ENCODE measurements at places on chromosomes 1 and 21.

- no peak for DNase-seq
Measured at GRCh38 chr1:22471078-22471477, 19.4 kb downstream of the ZBTB40 start.

GRCh38 chr1:233496993-233497392, 116.9 kb upstream of the KCNK1 start:
- no peak for DNase-seq

DNA sequence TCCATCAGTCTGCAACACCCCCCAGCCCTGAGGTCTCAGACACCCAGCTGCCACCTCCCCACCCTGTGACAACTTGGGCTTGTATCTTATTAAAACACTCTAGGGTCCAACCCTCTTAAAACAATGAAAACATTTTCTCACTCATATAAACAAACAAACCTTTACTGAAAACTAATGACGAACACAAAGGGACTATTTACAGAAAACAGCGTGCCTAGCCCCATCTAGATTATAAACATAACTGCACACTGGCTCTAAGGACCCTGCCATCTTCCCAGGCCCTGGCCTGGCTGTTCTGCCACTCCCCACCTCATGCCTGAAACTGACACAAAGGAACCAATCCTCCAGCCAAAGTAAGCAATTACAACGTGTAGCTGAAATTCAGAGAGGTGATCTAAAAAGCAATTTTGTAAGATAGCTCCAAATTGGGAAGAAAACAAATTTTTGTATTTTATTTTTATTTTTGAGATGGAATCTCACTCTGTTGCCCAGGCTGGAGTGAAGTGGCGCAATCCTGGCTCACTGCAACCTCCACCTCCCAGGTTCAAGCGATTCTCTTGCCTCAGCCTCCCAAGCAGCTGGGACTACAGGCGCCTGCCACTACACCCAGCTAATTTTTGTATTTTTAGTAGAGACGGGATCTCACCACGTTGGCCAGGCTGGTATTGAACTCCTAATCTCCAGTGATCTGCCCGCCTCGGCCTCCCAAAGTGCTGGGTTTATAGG, 40.9 kb downstream of the CAPZB start:
- no peak for DNase-seq

DNA sequence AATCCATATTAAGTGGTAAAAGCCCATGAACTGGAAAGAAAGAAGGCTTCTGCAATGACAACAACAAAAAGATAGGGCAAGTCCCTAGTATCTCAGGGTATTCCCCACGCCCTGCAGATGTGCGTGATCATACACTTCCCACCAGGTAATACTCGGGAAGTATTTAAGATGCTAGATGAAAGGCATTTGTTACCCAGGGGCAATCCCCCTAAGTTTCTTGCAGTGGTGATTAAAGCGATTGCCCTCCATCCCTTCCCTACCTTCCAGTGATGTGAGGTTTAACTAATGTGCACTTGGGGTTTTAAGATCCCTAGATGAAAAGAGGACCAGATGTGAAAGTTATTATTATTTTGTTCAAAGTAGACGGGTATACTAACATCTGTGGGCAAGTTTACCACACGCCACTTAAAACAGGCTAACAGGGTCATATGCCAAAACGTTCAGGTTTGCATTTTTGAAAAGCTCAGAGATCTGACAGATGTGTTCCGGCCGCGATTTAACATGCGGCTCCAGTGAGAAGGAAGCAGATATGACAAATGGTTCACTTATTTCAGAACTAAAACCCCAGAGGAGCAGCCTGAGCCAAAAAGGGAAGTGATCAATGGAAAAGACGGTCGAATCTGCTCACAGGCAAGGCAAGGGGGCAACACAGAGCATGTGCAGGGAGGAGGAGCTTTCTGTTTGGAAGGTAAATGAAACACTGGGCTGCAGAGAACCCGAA, 17.4 kb downstream of the TIAM1 start:
- no peak for DNase-seq

DNA sequence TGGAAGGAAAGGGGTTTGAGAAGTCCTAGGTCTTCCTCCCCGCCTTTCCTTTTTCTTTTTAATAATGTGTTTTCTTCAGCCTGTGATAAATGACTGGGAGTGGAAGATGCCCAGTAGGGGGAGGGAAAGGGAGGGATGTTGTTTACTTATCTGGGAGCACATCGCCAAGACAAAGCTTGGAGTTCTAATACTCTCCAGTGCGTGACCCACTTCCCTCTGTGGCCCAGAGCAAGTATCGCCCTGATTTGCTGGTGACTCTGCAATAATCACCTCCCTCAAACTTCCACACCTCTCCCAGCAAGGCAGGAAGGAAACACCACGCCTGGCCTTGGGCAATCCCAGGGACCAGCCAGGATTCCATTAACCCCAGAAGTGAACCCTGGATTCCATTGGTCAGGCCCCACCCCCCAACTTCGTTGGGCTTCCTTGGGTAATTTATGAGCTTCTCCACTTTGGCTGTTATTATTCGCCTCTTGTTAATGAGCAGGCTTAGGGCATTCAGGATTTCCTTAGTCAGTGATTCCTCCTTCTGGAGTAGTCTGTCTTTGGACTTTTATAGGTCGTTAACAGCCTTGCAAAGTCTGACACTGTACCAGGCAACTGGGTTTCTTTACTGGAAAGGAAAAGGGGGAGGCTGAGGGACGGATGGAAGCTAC, 24.3 kb upstream of the GRHL3 start:
- DNase-seq, result no peak

- DNase-seq, result no peak
Measured at GRCh38 chr1:88327391-88328267, 356.4 kb upstream of the PKN2 start.

- DNase-seq, result no peak
Measured at GRCh38 chr1:172870901-172871606, 179.7 kb downstream of the TNFSF18 start.

GRCh38 chr1:2347896-2348295, 43.5 kb downstream of the MORN1 start:
- DNase-seq, result no peak

DNA sequence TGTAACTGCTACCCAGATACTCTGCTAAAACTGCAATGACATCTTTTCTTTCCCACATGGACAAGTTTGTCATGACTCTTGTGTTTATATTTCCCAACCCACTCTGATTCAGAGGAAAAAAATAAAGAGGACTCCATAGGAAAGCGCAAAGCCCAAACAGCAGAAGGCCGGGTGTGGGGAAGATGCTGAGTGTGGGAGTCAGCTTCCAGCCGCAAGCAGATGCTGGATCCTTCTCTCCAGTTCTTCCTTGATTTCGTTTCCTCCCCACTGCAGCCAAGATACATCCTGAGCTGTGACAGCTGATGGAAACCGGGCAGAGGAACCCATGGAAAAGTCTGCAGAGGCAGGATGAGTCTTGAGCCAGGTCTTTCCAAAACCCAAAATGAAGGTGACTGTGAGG, 498.2 kb downstream of the PLPP3 start:
- no peak for DNase-seq

DNA sequence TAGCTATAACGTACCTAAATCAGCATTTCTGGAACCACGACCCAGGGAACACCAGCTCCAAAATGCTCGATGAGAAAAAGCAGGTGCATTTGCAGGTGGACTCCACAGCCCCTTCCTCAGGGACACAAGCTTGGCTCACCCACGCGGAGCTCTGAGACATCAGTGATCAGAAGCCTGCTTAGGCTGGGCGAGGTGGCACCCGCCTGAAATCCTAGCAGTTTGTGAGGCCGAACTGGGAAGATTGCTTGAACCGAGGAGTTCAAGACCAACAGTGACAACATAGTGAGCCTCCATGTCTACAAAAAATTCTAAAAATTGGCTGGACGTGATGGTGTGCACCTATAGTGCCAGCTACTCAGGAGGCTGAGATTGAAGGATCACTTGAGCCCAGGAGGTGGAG, 2.5 kb upstream of the TSPEAR start:
- no peak for DNase-seq

DNA sequence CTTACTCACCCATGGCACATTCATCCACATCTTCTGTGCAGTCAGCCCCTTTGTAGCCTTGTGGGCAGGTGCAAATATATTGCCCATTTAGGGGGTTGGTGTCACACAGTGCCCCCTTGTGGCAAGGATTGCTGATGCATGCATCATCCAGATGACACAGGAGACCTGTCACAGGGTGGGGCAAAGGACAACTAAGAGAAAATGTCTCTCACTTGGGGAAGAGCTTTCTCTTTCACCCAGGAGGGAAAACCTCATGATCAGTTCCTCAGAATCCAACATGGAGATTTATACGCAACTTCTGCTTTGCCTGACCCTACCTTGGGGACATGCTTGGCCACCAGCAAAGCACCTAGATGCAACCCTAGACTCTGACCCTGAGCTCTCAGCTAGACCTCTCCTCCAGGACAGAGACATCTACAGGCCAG, 71.8 kb upstream of the ADAM30 start:
- no peak for DNase-seq

DNA sequence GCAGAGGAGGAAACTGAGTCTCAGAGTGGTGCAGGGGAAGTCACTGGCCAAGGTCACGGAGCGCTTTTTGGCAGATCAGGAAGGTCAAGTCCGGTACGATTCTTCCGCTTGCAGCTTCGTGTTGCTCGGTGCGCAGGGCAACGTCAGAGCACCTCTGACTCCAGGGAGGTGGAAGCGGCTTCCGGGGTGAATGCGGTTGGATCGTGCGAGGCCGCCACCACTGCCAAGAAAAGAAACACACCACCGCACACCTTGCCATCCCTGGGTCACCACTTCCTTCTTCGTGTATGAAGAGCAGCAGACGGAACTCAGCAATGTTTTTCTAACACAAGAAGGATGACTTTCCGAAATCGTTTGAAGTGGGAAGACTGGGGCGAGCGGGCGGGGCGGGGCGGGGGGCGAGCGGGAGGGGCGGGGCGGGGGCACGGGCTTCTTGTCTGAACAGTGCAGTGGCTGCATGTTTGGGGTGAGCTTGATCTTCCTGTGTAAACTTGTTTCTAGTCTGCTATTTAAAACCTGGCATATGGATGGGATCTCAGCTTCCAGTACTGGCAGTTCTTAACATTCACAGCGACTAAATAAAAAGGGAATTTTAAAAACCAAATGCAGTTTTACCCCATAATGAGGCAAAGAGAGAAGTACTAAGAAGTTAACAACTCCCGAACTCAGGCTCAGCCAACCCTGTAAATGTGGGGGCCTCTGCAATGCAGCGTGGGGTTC, 300.0 kb downstream of the RRAGC start:
- no peak for DNase-seq

GRCh38 chr1:198019126-198019525, 102.0 kb downstream of the LHX9 start:
- DNase-seq, result no peak

- DNase-seq, result peak; percentile 17
Measured at GRCh38 chr21:34513129-34513675, 1.2 kb upstream of the KCNE1 start.

DNA sequence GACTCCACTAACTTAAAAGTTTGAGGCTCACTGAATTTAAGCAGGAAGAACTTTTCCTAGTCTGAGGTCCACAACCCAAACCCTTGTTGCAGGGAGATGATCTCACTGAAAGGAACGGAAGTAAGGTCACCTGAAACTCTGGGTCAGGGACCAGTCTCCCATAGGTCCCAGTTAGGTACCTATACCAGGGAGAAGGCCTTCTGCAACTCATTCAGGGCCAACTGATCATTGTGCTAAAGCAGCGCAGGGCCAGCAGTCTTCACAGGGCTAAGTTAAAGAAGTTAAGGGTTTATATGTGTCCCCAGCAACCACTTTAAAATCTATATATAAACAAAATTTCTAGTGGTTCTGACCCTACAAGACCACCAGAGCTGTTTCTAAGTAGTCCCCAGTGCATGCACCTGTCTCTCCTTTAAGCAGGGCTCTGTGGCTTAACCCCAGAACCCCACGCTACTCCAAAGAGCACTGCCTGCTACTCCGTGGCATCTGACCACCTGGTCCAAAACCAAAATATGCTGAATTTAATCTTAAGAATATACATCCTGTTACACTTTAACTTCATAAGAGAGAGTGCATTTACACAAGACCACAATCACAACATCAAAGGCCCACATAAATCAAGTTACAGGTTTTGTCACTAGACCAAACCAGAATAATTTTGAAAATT, 2.8 kb downstream of the SRSF10 start:
- no peak for DNase-seq

- no peak for DNase-seq
Measured at GRCh38 chr1:169588785-169589485, 2.7 kb upstream of the F5 start.

- DNase-seq, result no peak
Measured at GRCh38 chr1:24990779-24991641, 60.9 kb upstream of the RUNX3 start.
